ENCODE measurements at places on chromosomes 7 and 10. TPM values are rescaled to one million over a fixed set of nuclear protein-coding genes. Genes with fewer than 3 reads are reported as not detected.

Gene ZC3HAV1
- 20.5 TPM for total RNA-seq

Gene CACNA2D1
- 4.5 TPM for total RNA-seq

Gene TEX36
- not detected for total RNA-seq

Gene ZP3
- total RNA-seq = not detected

Gene RPEL1
- not detected for total RNA-seq

Gene ITPRID1
- total RNA-seq = not detected

DNA sequence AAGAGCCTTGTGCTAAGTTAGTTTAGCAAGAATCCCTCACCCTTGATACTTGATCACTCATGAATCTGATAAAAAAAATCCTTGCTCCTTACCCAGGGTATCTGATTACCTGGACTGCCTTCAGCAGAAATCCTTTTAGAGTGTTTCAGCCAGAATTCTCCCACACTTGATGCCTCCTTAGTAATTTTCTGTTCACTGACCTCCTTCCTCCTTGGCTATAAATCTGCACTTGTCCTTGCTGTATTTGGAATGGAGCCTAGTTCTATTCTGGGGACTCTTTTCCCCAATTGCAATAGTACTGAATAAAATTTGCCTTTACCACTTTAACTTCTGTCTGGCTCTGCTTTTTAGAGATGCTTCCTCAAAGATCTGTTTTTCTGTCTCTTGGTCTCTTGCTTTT is 84.9 kb downstream of the RPS24 start:
- no peak overlapping the region for H3K27ac ChIP-seq
- H3K36me3 ChIP-seq = peaks cover 12% of the 10 kb centered on the region
- no peak for DNase-seq
- H3K27me3 ChIP-seq = peaks cover 22% of the 10 kb centered on the region

DNA sequence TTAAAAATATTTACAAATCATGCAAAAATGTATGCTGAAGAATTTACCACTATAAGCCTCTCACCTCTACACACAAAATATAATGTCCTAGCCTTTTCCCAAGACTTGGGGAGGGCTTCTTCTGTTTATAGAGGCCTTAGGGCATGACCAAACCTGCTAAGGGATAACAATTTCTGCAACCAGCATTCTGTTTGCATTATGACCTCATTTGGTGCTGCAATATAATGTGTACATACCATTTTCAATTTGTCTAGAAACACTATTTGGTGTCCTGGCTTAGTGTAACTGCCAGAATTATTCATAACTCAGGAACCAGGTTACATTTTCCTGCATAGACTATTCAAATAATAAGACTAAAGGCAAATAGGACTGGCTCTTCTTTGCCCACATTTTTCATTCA is 446.6 kb upstream of the SORCS1 start:
- H3K36me3 ChIP-seq = no peaks in the 10 kb centered on the region
- H3K27ac ChIP-seq = no peak overlapping the region
- H3K4me3 ChIP-seq = no peak overlapping the region
- DNase-seq = no peak
- no peaks in the 10 kb centered on the region for H3K27me3 ChIP-seq
- no peaks in the 10 kb centered on the region for H3K4me1 ChIP-seq

DNA sequence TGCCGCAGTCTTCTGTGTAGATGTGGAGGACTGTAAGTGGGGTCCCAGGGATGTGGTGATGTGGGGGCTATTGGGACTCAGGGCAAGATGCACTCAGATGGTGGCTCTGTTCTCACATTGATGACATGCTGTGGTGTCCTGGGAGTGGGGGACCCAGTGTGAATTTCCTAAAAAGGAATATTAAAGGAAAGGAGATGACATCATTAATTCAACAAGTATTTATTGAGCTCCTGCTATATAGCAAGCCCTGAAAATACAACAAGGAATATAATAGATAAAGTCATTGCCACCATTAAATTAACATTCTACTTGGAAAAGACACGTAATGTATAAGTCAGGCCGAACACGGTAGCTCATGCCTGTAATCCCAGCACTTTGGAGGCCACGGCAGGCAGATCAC is 61.9 kb upstream of the MNX1 start:
- DNase-seq = no peak
- H3K27me3 ChIP-seq = peaks cover 70% of the 10 kb centered on the region
- no peak overlapping the region for H3K4me3 ChIP-seq
- H3K36me3 ChIP-seq = no peaks in the 10 kb centered on the region

GRCh38 chr7:45697576-45698136 is 123.5 kb downstream of the ADCY1 start:
- H3K4me3 ChIP-seq = no peak overlapping the region
- H3K36me3 ChIP-seq = no peaks in the 10 kb centered on the region
- no peak for DNase-seq
- H3K4me1 ChIP-seq = peaks cover 10% of the 10 kb centered on the region
- H3K27ac ChIP-seq = no peak overlapping the region

DNA sequence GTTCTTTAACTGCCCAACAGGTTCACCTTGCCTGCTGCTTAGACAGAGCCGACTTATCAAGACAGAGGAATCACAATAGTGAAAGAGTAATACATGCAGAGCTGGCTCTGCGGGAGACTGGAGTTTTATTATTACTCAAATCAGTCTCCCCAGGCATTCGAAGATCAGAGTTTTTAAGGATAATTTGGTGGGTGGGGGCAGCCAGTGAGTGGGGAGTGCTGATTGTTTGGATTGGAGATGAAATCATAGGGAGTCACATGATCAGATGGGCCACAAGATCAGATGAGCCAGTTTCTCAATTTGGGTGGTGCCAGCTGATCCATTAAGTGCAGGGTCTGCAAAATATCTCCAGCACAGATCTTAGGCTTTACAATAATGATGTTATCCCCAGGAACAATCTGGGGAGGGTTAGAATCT is 131.3 kb downstream of the AKR1D1 start:
- no peaks in the 10 kb centered on the region for H3K36me3 ChIP-seq
- peaks cover 33% of the 10 kb centered on the region for H3K4me1 ChIP-seq
- DNase-seq = no peak
- H3K27ac ChIP-seq = no peak overlapping the region

DNA sequence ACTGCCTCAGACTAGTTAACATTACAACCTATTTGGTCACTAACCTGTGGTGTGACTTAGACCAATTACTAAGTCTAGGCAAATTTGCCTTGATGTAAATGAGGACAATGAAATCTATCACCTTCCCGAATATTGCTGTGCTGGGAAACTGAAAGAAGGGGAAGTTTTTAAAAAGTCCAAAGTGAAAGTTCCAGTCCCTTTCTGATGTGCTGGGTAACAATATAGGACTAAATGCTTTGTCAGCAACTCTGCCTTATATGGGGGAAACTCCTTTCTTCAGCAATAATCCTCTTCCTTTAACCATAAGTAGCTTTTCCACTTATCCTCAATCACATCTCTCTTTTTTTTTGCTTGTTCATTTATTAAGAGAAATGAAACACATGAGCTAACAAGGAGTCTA is 3.9 kb downstream of the PIK3AP1 start:
- H3K36me3 ChIP-seq = no peaks in the 10 kb centered on the region
- peak overlapping the region; percentile 6 for H3K4me3 ChIP-seq
- H3K4me1 ChIP-seq = peaks cover 12% of the 10 kb centered on the region
- H3K27me3 ChIP-seq = peaks cover 21% of the 10 kb centered on the region

- no peaks in the 10 kb centered on the region for H3K36me3 ChIP-seq
- H3K27me3 ChIP-seq = peaks cover 11% of the 10 kb centered on the region
- H3K4me1 ChIP-seq = peaks cover 7% of the 10 kb centered on the region
- no peak for DNase-seq
- no peak overlapping the region for H3K4me3 ChIP-seq
These were observed 5.4 kb upstream of the TNS3 start for GRCh38 chr7:47587351-47587750.

DNA sequence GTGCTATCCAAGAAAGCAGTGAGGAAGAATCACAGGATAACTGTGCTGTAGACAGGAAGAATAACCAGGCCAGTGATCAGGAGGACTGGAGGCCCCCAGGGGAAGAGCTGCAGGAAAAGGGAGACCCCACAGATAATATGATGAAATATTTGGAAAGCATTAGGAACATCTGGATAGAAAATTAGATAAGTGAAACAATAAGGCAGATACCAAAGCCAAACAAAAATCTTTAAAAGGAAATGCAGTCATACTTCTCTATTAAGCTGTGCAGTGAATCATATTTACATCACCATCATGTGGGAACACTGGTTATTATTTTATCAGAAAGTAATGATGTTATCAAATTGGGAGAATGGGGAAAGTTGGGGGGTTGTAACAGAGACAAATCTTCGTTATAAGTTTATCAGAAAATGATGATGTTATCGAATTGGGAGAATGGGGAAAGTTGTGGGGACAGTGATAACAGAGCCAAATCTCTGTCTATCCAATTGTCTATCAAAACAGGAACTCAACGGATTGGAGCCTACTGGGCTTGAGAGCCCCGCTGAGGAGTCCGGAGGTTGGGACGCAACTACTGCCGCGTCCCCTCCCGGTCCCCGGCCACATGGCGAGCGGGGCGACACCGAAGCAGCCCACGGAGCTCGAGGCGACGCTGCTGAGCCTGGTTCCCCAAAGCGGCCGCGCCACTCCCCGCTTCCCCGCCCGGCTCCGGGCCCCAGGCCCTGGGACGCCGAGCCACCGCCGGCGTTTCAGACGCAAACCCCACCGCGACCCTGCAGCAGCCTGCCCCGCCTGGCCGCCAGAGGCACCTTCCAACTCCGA is 14.0 kb upstream of the RALA start:
- no peak overlapping the region for H3K27ac ChIP-seq
- peak overlapping the region; percentile 28 for H3K4me3 ChIP-seq
- DNase-seq = peak; percentile 26
- peaks cover 22% of the 10 kb centered on the region for H3K27me3 ChIP-seq
- H3K36me3 ChIP-seq = no peaks in the 10 kb centered on the region

DNA sequence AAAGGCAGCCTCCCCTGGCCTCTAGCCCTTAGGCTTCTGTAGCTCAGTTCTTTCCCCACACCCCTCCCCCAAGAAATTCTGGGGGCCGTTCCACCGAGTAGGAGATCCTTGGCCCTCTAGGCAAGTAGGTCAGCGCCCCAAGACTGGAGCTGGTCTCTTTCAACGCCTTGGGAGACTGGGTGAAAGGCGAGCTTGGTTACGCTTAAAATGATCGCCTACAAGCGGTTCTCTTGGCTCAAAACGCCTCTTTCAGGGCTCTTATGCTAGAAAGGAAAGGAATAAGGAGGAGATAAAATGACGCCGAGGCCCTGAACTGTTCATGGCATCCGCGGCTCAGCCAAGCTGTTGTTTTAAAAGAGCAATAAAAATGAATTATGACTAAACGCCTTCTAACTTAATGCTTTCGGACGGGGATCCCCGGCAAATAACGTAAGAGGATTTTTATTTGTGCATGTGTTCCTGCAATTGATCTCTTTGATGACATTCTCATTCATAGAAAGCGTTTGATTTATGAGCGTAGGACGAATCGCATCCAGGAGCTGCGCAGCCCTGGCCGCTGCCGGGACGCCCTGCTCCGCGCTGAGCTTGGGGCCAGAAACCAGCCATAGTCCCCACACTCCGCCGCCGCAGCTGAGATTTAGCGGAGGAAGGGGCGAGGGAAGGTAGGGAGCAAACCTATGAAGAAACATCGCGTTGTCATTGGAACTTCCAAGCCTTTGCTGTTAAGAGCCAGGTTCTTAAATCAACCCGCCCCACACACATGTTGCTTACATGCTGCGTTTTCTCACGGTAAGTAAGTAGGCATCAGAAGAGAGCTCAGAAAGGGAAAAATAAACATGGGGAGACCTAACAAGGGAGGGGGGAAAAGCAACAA is 3.0 kb upstream of the HOXA1 start:
- peak overlapping the region; percentile 98 for H3K27ac ChIP-seq
- DNase-seq = peak; percentile 32
- H3K27me3 ChIP-seq = peaks cover 94% of the 10 kb centered on the region
- H3K36me3 ChIP-seq = peaks cover 39% of the 10 kb centered on the region

- H3K27me3 ChIP-seq = no peaks in the 10 kb centered on the region
- H3K4me1 ChIP-seq = peaks cover 5% of the 10 kb centered on the region
- H3K36me3 ChIP-seq = peaks cover 19% of the 10 kb centered on the region
- H3K4me3 ChIP-seq = no peak overlapping the region
- DNase-seq = no peak
- no peak overlapping the region for H3K27ac ChIP-seq
These were observed 20.4 kb upstream of the HIPK2 start for GRCh38 chr7:139798221-139798620.

- no peaks in the 10 kb centered on the region for H3K4me1 ChIP-seq
- no peak within 1 kb of the TSS for H3K27ac ChIP-seq
- H3K4me3 ChIP-seq = no peak within 1 kb of the TSS
- peaks cover 8% of the 10 kb centered on the region for H3K36me3 ChIP-seq
These were observed at the start of gene SCART1 for GRCh38 chr10:133453516-133454203. SCART1 (plus strand) TSS chr10:133453945; CDS start chr10:133453998, 53 bp downstream.

DNA sequence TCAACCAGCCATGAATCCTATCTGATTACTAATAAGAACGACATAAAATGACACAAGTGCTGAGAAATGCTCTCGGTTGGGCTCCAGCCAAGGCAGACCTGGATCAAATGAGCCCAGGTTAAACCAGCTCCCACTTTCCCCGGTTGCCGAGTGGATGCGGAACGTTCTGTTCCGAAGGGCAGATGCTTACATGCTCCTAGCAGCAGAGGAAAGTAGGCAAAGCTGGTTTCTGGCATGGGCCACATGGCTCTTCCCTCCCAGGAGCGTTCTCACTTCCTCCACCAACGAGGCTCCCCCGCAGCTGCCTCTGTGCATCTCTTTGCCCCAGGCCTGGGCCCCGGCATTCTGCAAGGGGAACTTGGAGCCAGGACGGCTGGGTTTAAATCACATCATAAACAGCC is 61.8 kb upstream of the SDK1 start:
- H3K27me3 ChIP-seq = no peaks in the 10 kb centered on the region
- no peak for DNase-seq
- H3K4me3 ChIP-seq = no peak overlapping the region
- no peak overlapping the region for H3K27ac ChIP-seq
- H3K36me3 ChIP-seq = peaks cover 8% of the 10 kb centered on the region

DNA sequence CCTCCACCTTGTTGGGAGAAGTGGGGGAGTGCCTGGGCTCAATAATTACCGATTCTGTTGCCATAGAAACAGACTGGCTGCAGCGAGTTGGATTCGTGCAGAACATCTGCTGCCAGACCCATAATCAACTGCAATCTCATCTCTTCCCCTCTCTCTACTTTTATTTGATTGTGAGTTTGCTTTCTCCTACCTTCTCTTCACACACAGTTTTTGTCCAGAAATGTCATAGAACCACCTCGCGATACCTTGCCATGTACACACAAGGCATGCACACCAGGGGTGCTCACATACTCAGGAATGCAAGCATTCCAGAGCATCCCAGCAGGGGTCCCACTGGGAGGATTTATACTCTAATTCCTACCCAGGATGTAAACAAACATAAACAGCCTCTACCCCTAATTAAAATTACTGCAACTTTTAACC is 262.2 kb upstream of the AOAH start:
- H3K27ac ChIP-seq = no peak overlapping the region
- no peak for DNase-seq
- H3K4me1 ChIP-seq = peaks cover 33% of the 10 kb centered on the region
- H3K27me3 ChIP-seq = peaks cover 10% of the 10 kb centered on the region
- no peak overlapping the region for H3K4me3 ChIP-seq
- no peaks in the 10 kb centered on the region for H3K36me3 ChIP-seq

DNA sequence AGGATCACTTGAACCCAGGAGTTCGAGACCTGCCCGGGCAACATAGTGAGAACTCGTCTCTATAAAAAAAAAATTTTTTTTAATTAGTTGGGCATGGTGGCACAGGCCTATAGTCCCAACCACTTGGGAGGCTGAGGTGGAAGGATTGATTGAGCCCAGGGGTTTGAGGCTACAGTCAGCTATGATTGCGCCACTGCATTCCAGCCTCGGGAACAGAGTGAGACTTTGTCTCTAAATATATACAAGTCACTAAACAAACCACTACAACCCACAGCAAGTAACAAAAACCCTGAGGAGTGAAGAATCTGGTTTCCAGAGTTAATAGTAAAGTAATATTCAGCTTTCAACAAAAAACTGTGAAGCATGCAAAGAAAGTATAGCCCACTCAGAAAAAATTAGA is 32.7 kb upstream of the HHEX start:
- H3K4me1 ChIP-seq = no peaks in the 10 kb centered on the region
- H3K27ac ChIP-seq = no peak overlapping the region
- no peak for DNase-seq
- peaks cover 18% of the 10 kb centered on the region for H3K36me3 ChIP-seq
